DMS153 (cell line): ENCODE measurements at places on chromosomes 2 and 18.

DNA sequence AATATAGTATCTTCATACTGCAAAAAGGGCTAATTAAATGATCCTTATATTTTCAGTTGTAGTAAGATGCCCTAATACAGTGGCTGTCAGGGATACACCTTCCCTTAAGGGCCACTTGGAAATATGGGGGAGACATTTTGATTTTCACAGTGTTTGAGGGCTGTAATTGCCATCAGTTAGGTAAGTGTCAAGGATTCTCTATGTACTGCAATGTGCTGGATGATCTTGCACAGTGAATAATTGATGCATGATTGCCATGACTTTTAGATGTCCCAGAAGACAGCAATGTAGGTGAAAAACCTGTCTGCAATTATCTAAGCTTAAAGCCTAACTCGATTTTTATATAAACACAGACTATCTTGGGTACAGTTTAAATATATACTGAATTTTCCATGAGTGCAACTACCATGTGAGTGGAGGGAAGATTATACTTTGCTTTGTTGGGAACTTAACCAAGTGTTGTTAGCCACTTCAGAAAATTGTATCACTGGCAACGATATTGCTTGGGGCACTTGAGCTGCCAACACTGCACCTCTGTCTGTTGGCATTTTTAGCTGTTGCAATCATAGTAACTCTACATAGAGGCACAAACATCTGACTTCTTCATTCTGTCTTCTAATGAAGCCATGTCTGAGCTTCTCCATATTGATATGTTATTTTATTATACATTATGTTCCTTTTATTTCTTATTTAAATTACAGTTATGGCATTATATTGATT is 45.2 kb downstream of the MAIP1 start:
- DNase-seq: no peak

DNA sequence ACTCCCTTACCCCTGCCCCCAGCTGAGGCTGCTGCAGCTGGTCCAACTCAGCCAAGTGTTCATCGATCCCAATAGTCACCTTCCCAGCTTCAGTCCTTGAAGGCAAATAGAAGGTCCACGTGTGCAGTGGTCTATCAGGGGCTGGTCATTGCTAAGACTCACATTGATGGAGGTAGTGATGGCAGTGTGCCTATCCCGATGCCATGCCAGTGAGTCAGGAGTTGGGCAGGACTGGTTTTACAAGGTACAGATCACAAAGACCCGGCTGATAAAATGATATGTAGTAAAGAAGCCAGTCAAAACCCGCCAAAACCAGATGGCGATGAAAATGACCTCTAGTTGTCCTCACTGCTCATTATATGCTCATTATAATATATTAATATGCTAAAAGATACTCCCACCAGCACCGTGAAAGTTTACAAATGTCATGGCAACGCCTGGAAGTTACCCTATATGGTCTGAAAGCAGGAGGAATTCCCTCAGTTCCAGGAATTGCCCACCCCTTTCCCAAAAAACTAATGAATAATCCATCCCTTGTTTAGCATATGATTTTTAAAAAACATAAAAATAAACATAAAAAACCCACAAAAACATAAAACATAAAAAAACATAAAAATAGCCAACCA is 2.9 kb upstream of the C2orf80 start:
- DNase-seq: no peak

- no peak for DNase-seq
Measured at GRCh38 chr2:128405467-128405900, 86.8 kb upstream of the HS6ST1 start.

- no peak for DNase-seq
Measured at GRCh38 chr2:74887445-74887951, 53.6 kb downstream of the HK2 start.

DNA sequence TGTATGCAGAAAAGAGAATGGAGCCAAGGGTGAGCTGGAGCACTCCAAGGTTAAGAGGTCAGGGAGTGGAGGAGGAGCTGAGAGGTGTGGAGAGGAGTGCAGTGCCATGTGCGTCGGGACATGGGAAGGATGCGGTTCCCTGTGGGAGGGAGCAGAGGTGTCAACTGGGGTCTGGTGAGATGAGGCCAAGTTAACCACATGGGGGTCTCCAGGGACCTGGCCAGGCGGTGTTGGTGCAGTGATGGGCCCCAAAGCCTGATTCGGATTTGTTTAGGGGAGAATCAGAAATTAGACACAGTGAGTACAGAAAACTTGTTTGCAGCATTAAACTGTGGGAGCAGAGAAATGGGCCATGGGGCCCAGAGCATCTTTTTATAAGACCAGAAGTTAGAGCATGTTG is 210.5 kb downstream of the LDLRAD4 start:
- DNase-seq: no peak
